ENCODE measurements at places on chromosomes 2 and 18.

- DNase-seq: no peak
Observed at GRCh38 chr2:34308140-34308539, 709.0 kb upstream of the FAM98A start.

DNA sequence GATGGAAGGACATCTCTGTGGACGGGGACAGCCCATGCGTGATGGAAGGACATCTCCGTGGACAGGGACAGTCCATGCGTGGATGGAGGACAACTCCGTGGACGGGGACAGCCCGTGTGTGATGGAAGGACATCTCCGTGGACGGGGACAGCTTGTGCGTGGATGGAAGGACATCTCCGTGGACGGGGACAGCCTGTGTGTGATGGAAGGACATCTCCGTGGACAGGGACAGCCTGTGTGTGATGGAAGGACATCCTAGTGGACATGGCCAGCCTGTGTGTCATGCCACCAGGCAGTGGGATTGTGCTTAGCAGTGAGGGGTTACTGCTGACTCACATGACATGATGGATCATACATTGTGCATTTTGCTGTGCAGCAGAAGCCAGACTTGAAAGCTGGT lies 30.0 kb upstream of the NFATC1 start:
- DNase-seq: no peak

DNA sequence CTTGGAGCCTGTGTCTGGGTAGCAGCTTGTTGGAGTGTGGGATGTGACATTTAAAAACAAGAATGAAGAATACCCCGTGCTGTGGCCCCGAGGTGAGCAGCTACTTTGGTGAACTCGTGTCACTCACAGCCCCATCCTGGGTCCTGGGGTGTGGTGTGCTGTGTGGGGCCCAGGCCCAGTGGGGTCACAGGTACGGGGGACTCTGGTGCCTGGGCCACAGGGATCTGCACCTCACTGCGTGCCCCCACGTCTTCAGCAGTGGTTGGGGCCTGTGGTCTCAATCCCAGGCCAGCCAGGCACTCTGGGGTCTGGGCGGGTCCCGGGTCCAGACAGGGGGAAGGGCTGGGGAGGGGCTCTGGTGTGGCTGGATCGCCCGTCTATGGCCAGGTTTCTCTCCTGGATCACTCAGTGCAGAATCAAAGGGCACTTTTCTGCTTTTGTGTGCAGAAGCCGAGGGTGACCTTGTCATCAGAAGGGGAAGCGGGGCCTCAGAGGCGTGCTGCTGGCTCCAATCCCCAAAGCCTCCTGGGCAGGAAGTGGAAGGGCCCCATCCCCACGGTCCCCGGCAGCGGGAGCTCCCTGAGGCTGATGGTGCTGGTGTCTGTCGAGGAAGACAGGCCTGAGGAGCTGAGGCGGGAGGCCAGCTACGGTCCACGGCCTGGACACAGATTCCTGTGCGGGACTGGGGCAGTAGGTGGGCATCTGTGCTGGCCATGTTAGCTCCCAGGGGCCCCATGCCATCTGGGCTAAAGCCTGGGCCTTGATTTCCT lies 1.4 kb downstream of the GPR35 start:
- peak; percentile 76 for DNase-seq

DNA sequence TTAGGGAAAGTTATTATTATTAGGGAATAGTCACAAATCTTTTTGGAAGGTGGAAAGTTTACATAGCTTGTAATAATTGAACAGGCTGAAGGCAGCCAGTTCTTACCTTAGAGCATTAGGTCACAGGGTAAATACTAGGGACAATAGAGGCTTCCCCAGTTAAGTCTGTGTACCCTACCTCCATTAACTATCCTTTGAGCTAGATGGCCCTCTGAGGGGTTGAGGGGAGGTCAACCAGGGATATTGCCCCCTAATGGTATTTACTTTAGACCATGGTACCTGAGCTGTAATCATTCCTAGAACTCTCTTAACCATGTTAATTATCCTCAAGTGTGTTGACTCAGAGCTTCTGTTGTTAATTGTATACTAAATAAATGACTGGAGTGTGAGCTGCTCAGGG lies 120.5 kb upstream of the SCN7A start:
- no peak for DNase-seq
